ENCODE measurements at places on chromosomes 7 and 10.
A peak's percentile ranks its signal among the peaks of the same experiment; 100 is the strongest.

GRCh38 chr10:72038458-72039001 is 49.8 kb downstream of the SPOCK2 start:
- H3K4me1 ChIP-seq = peaks cover 3% of the 10 kb centered on the region
- H3K36me3 ChIP-seq = no peaks in the 10 kb centered on the region
- DNase-seq = peak; percentile 72
- H3K4me3 ChIP-seq = no peak overlapping the region
- peak overlapping the region; percentile 41 for H3K27ac ChIP-seq

DNA sequence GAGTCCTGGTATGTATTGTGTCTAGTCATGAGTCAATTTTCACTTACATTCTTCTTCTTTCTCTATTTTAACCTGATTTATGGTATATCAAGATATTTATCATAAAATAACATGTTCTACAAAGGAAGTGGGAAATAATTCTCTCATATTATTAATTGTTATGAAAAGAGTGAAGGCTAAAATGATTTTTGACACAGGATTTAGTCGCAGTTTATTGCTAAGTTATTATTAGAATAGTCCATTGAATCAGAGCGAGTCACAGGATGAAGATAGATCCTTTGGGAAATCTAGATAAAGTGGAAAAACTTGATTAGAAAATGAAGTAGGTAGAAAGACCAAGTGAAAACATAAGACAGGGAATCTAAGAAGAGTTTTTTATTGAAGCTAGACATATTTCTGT is 184.3 kb upstream of the DGKB start:
- H3K4me1 ChIP-seq = no peaks in the 10 kb centered on the region
- no peak overlapping the region for H3K27ac ChIP-seq
- H3K36me3 ChIP-seq = no peaks in the 10 kb centered on the region
- no peak overlapping the region for H3K4me3 ChIP-seq
- DNase-seq = no peak

DNA sequence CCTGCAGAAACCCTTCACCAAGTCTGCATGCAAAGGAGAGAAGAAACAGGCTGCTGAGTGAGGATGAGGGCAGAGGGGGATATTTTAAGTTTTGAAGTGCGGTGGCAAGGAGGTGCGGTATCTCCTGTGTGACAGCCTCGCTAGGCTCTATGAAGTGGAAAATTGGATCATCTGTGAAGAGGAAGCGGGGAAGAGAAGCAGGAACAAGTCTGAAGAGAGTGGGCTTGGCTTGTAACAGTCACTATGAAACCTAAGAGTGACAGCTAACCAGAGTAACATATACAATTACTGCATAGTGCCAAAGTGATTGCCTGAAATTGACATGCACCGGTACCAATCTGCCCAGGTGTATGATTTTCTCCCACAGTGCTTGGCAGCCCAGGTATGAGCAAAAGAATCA is 287.5 kb upstream of the KLF14 start:
- H3K4me1 ChIP-seq = no peaks in the 10 kb centered on the region
- DNase-seq = no peak
- no peak overlapping the region for H3K27ac ChIP-seq
- no peak overlapping the region for H3K4me3 ChIP-seq

GRCh38 chr10:50501478-50501877 is 122.3 kb downstream of the SGMS1 start:
- no peaks in the 10 kb centered on the region for H3K36me3 ChIP-seq
- no peaks in the 10 kb centered on the region for H3K27me3 ChIP-seq
- DNase-seq = no peak
- H3K27ac ChIP-seq = no peak overlapping the region
- peaks cover 6% of the 10 kb centered on the region for H3K4me1 ChIP-seq

GRCh38 chr7:132738254-132738653 is 162.0 kb upstream of the PLXNA4 start:
- no peaks in the 10 kb centered on the region for H3K4me1 ChIP-seq
- no peak overlapping the region for H3K27ac ChIP-seq
- no peaks in the 10 kb centered on the region for H3K27me3 ChIP-seq
- DNase-seq = no peak

GRCh38 chr10:133324198-133324792 is 12.4 kb downstream of the CALY start:
- no peak overlapping the region for H3K4me3 ChIP-seq
- H3K36me3 ChIP-seq = no peaks in the 10 kb centered on the region
- H3K27me3 ChIP-seq = peaks cover 14% of the 10 kb centered on the region
- DNase-seq = peak; percentile 77
- H3K4me1 ChIP-seq = no peaks in the 10 kb centered on the region

DNA sequence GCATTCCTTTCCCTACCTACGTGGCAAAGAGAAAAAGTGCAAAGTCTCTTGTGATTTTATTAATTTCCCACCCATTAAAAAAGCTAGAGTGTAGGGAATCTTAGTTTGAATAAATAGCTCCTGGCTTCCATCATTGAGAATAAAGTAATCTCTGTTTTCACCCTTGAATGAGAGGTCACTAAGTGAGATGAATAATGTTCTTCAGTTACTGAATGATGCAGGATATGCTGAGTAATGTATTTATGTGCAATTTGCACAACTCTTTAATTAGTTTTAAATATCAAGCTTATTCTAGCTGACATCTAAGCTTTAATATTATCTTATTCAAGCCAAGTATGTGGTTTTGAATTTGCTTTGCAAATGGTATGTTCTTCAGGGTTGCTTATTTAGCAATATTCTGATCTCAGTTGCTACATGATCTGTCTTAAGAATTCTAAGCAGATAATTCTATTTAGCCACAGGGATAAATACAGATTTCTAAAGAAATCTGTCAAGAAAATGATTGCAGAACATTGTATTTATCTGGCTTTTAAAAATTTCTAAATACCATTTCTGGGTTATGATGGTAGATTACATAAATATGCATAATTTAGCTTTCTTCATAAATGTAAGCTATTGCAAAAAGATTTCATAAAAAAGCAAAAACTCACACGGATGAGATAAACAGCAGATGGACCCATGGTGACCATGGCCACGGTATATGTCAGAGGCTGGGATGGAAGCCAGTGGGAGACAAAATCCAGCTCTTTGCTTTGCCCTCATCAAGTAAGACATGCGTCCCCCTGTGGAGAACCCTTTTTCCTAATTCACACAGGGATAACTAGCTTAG is 141.0 kb downstream of the MACC1 start:
- no peaks in the 10 kb centered on the region for H3K36me3 ChIP-seq
- H3K4me1 ChIP-seq = no peaks in the 10 kb centered on the region
- no peaks in the 10 kb centered on the region for H3K27me3 ChIP-seq

- H3K4me1 ChIP-seq = peaks cover 2% of the 10 kb centered on the region
- no peaks in the 10 kb centered on the region for H3K27me3 ChIP-seq
- H3K4me3 ChIP-seq = no peak overlapping the region
These were observed 300.1 kb downstream of the PTEN start for GRCh38 chr10:88163572-88163971.

DNA sequence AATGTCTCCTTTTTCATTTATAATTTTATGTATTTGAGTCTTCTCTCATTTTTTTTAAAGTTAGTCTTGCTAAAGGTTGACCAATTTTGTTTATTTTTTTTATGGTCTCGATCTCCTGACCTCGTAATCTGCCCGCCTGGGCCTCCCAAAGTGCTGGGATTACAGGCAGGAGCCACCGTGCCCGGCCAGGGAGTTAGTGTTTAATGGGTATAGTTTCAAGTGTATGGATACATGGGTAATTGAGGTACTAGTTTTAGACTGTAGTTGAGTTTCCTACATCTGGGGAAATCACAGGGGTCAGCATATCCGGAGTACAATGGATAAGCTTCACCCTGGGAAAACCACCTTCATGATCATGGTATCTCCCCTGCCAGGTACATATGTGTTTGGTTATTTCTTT is 267.3 kb upstream of the KCND2 start:
- no peaks in the 10 kb centered on the region for H3K27me3 ChIP-seq
- no peak for DNase-seq
- no peaks in the 10 kb centered on the region for H3K4me1 ChIP-seq
- no peak overlapping the region for H3K27ac ChIP-seq
- no peaks in the 10 kb centered on the region for H3K36me3 ChIP-seq

- H3K27ac ChIP-seq = no peak overlapping the region
- no peak overlapping the region for H3K4me3 ChIP-seq
- H3K4me1 ChIP-seq = no peaks in the 10 kb centered on the region
- H3K27me3 ChIP-seq = no peaks in the 10 kb centered on the region
These were observed 56.4 kb upstream of the CAV2 start for GRCh38 chr7:116443101-116443523.

- no peak overlapping the region for H3K27ac ChIP-seq
- H3K27me3 ChIP-seq = no peaks in the 10 kb centered on the region
- H3K36me3 ChIP-seq = no peaks in the 10 kb centered on the region
- peaks cover 5% of the 10 kb centered on the region for H3K4me1 ChIP-seq
- H3K4me3 ChIP-seq = no peak overlapping the region
These were observed 122.2 kb downstream of the NPY start for GRCh38 chr7:24406053-24406788.

- H3K27me3 ChIP-seq = no peaks in the 10 kb centered on the region
- no peaks in the 10 kb centered on the region for H3K4me1 ChIP-seq
- DNase-seq = no peak
- no peaks in the 10 kb centered on the region for H3K36me3 ChIP-seq
- H3K4me3 ChIP-seq = no peak overlapping the region
These were observed 7.9 kb downstream of the PHTF2 start for GRCh38 chr7:77806425-77806824.

GRCh38 chr10:79434821-79435251 is 10.6 kb downstream of the ZCCHC24 start:
- H3K36me3 ChIP-seq = no peaks in the 10 kb centered on the region
- peak; percentile 28 for DNase-seq
- H3K4me3 ChIP-seq = no peak overlapping the region
- no peak overlapping the region for H3K27ac ChIP-seq
- peaks cover 12% of the 10 kb centered on the region for H3K4me1 ChIP-seq

GRCh38 chr7:4724648-4725013 is 42.5 kb downstream of the FOXK1 start:
- DNase-seq = peak; percentile 30
- H3K36me3 ChIP-seq = no peaks in the 10 kb centered on the region
- H3K4me1 ChIP-seq = no peaks in the 10 kb centered on the region
- no peak overlapping the region for H3K27ac ChIP-seq

GRCh38 chr10:124225467-124226270 is 132.3 kb upstream of the CHST15 start:
- no peaks in the 10 kb centered on the region for H3K27me3 ChIP-seq
- no peak overlapping the region for H3K27ac ChIP-seq
- no peak for DNase-seq
- no peak overlapping the region for H3K4me3 ChIP-seq

DNA sequence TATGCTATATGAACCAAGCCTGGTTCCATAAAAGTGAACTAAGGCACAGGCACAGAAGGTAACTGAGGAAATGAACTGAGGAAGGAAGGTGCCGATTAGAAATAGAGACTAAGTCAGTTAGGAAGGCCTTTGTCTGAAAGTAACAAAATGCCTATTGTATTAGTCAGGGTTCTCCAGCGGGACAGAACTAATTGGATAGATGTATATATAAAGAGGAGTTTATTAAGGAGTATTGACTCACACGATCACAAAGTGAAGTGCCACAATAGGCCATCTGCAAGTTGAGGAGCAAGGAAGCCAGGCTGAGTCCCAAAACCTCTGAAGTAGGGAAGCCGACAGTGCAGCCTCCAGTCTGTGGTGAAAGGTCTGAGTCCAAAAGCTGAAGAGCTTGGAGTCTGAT is 13.9 kb upstream of the PLXNA4 start:
- H3K4me3 ChIP-seq = no peak overlapping the region
- no peaks in the 10 kb centered on the region for H3K27me3 ChIP-seq
- H3K36me3 ChIP-seq = no peaks in the 10 kb centered on the region
- peaks cover 5% of the 10 kb centered on the region for H3K4me1 ChIP-seq

- no peaks in the 10 kb centered on the region for H3K4me1 ChIP-seq
- H3K27me3 ChIP-seq = no peaks in the 10 kb centered on the region
- H3K4me3 ChIP-seq = no peak overlapping the region
- no peak for DNase-seq
- no peak overlapping the region for H3K27ac ChIP-seq
These were observed 32.4 kb downstream of the EPC1 start for GRCh38 chr10:32314588-32314987.

DNA sequence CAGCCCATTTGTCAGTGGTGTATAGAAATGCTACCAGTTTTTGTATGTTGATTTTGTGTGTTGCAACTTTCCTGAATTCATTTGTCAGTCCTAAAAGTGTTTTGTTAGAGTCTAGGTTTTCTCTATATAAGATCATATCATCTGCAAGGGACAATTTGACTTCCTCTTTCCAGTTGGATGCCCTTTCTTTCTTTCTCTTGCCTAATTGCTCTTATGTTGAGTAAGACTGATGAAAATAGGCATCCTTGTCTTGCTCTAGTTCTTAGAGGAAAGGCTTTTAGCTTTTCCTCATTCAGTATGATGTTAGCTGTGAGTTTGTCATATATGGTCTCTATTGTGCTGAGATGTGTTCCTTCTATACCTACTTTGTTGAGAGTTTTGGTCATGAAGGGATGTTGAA is 161.7 kb upstream of the TPK1 start:
- no peak overlapping the region for H3K27ac ChIP-seq
- H3K27me3 ChIP-seq = no peaks in the 10 kb centered on the region
- no peaks in the 10 kb centered on the region for H3K36me3 ChIP-seq
- DNase-seq = no peak
- no peaks in the 10 kb centered on the region for H3K4me1 ChIP-seq
- H3K4me3 ChIP-seq = no peak overlapping the region

DNA sequence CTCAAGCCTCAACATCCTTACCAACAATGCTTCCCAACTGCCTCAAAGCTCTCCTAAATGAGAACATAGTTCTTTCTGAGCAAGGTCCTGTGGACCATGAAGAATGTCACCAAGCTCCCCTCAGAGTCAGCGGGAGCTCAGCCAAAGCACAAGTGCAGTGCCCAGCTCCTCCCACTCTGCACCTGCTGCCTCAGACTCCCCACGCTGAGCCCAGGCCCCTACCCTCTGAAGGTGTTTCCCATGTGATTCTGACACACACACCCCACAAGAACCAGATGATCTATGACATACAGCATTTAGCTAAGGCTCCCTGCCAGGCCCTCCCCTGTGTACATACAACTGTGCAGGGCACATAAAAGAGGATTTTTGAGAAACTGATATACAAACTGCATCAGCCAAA is 19.2 kb downstream of the ERCC6 start:
- H3K4me1 ChIP-seq = no peaks in the 10 kb centered on the region
- H3K4me3 ChIP-seq = no peak overlapping the region
- no peaks in the 10 kb centered on the region for H3K36me3 ChIP-seq
- H3K27me3 ChIP-seq = no peaks in the 10 kb centered on the region
- no peak overlapping the region for H3K27ac ChIP-seq
